ENCODE measurements at places on chromosomes 6 and 20.

DNA sequence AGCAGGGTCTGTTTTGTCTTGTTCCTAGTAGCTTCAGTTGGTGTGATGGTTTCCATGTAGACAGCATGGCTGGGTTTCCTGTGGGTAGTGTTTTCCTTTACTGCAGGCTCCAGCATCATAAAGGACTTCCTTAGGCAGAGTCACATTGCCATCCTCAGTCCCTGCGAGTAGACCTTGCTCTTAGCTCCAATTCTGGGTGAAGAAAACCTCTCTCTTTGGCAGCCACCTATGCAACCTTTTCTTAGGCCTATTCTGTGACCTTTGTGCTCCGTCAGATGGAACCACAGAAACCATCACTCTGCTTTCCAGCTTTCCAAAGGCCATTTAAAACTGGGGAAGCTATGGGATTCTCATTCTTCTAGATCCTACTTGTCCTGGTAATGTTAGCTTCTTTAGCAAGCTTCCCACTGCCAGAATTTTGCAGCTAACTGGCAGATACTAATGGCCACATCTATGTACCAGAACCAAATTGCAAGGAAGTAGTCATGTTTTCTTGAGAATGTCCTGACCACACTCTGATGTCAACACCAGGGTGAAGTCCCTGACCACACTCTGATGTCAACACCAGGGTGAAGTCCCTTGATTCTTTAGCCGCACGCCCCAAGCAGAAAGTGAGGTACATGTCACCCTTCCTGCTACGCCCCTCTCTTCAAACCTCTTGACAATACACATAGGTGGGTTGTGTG is 646.6 kb upstream of the HS3ST5 start:
- no peak overlapping the region for H3K27ac ChIP-seq
- H3K4me1 ChIP-seq: no peaks in the 10 kb centered on the region
- no peak overlapping the region for H3K4me3 ChIP-seq
- no peaks in the 10 kb centered on the region for H3K36me3 ChIP-seq
- H3K27me3 ChIP-seq: no peaks in the 10 kb centered on the region

DNA sequence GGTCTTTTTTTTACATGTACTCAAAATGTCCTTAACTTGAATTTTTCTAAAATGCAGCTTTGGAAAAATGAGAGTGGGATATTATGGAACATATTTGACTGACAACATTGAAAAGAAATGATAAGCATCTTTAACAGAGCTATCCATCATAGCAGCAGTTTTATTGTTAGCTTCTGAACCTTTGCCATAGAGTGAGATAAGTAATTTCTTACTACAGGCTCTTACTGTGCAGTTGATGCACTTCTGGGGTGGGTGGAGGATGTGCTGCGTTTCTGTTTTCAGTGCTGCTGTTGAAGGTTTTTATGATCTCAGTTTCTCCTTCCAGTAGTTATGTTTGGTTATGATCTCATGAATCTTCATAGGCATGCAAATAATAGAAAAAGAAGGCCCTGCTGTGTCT is 267.0 kb downstream of the TMEM242 start:
- no peaks in the 10 kb centered on the region for H3K27me3 ChIP-seq
- no peak overlapping the region for H3K4me3 ChIP-seq
- H3K27ac ChIP-seq: no peak overlapping the region
- peaks cover 10% of the 10 kb centered on the region for H3K4me1 ChIP-seq
- DNase-seq: no peak

DNA sequence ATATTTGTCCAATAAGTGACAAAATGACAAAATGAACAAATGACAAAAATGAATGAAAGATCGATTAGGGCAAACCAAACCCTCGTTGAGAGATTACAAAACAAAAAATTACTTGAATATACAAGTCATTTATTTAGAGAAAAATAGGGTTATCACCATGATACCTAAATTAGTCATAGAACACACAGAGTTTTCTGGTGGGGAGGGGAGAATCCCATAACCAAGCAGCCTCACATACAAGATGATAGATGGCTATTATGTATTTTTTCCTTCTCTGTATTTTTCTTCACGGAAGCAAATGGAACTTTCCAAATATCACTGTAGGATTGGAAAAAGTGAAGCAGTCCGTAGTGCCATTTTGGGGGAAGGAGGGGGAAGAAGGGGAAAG is 28.5 kb upstream of the BMP6 start:
- H3K4me3 ChIP-seq: no peak overlapping the region
- H3K27me3 ChIP-seq: no peaks in the 10 kb centered on the region
- peak overlapping the region; percentile 76 for H3K27ac ChIP-seq

- H3K27me3 ChIP-seq: no peaks in the 10 kb centered on the region
- no peak overlapping the region for H3K27ac ChIP-seq
- peaks cover 9% of the 10 kb centered on the region for H3K4me1 ChIP-seq
- DNase-seq: no peak
These were observed 26.1 kb downstream of the ZNF311 start for GRCh38 chr6:28978959-28979561.

DNA sequence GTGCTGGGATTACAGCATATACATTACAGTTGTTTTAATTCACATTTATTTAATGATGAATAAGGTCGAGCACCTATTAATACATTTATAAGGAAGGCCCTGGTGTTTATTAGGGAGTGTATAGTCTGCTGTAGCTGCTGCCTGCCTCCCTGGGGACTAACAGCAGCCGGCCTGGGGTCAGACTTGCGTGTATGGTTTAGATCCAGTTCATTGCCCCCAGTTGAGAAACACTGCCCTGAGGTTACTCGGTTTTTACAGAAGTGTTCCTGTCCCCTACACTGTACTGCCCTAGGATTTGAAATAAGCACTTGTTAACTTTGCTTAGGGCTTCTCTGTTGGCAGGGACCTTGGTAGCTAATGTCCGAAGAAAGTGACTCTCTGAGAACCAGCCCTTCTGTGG is 4.0 kb downstream of the TTPAL start:
- peaks cover 20% of the 10 kb centered on the region for H3K4me1 ChIP-seq
- H3K27me3 ChIP-seq: no peaks in the 10 kb centered on the region
- H3K27ac ChIP-seq: no peak overlapping the region
- DNase-seq: no peak

GRCh38 chr20:39645131-39645530 is 683.0 kb downstream of the DHX35 start:
- no peaks in the 10 kb centered on the region for H3K4me1 ChIP-seq
- DNase-seq: no peak
- no peak overlapping the region for H3K4me3 ChIP-seq
- no peaks in the 10 kb centered on the region for H3K27me3 ChIP-seq
- no peaks in the 10 kb centered on the region for H3K36me3 ChIP-seq

DNA sequence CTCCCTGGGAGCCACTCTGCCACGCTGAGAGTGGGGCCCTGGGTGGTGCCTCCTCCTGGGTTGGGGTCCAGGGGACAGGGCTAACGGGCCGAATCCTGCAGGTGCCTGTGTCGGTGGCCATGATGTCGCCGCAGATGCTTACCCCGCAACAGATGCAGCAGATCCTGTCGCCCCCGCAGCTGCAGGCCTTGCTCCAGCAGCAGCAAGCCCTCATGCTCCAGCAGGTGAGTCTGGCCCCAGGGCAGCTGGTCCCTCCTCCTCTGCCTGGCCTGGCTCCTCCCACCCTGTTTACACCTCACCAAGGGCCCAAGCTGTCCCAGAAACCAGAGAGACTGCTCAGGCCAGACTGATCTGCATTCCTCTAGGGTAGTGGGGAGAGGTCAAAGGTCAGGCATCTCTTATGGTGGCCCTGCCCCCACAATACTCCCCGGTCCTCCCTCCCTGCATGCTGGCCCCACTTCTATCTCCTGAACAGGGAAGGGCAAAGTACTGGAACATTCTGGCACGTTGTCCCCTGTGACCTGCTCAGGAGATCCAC is 38.6 kb downstream of the FOXP4 start:
- no peak overlapping the region for H3K27ac ChIP-seq
- H3K4me3 ChIP-seq: no peak overlapping the region
- DNase-seq: no peak
- H3K36me3 ChIP-seq: peaks cover 40% of the 10 kb centered on the region
- peaks cover 8% of the 10 kb centered on the region for H3K4me1 ChIP-seq
